ENCODE measurements at places on chromosomes 4 and X.

DNA sequence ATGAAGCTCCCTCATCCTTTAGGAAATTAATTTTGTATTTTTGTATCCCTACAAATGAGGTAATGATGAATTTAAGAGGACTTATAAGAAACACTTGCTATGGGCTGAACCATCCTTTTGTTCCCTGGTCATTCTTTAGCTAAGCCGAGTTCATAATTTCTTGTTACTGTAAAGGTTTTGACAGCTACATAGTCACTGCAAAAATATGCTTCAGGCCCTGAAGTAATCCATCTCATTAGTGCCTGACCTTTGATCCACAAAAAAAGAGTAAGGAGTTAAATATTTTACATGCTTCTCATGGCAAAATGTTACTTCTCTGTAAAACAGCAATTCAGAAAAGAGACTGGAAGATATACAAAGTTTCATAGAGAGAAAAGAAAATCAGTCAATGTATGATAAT, 290.6 kb upstream of the SLIT2 start:
- no peak for DNase-seq

- no peak for DNase-seq
Measured at GRCh38 chrX:132984058-132984650, 25.7 kb upstream of the HS6ST2 start.

GRCh38 chrX:17566740-17567139, 170.6 kb upstream of the SCML1 start:
- no peak for DNase-seq

GRCh38 chrX:101682723-101683122, 23.1 kb upstream of the ARMCX2 start:
- no peak for DNase-seq

- DNase-seq = no peak
Measured at GRCh38 chrX:107154787-107155620, 36.4 kb upstream of the RBM41 start.

GRCh38 chrX:119625843-119626242, 19.6 kb upstream of the NKRF start:
- DNase-seq = no peak

GRCh38 chr4:33086331-33086925, 2366.3 kb downstream of the PCDH7 start:
- no peak for DNase-seq

- no peak for DNase-seq
Measured at GRCh38 chr4:167966143-167966542, 126.2 kb upstream of the ANXA10 start.

DNA sequence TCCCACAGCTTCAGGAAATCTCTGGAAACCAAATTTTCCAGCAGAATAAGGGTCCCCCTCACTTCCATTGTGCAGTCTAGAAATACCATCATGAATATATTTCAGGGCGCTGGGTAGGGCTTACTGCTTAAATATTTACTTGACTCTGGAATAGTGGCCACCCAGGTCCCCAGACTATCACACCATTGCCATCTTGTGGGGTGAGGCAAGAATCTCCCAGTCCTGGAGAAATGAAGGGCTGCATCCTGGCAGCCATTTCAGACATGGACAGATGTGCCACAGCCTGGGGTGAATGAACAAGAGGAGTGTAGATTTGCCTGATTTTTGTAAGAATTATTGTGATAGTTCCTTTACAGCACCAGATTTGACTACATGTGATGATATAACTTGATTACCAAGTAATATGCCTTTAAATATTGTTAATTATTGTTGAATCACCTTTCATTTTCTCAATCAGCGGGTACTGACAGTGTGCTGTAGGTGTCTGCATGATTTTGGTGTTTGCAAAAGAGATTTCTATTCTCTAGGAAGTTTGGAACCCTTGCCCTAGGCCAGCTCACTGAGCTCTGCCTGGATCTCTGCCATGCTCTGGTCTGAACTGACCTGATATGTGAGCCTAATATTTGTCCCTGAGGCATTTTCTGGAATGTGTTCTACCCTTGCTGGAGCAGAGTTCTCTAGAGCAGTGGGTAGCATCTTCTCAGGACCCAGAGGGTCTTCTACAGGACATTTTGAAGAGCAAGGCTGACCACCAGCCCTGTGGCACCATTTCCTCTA, 183.4 kb downstream of the KIT start:
- DNase-seq = no peak

GRCh38 chrX:70973221-70973620, 42.3 kb upstream of the SLC7A3 start:
- no peak for DNase-seq

GRCh38 chr4:163331629-163332376, 593 bp downstream of the NPY1R start:
- peak; percentile 18 for DNase-seq

- DNase-seq = no peak
Measured at GRCh38 chrX:128804828-128805227, 718.5 kb downstream of the SMARCA1 start.

- no peak for DNase-seq
Measured at GRCh38 chrX:121050781-121051180, 3.4 kb downstream of the GLUD2 start.

DNA sequence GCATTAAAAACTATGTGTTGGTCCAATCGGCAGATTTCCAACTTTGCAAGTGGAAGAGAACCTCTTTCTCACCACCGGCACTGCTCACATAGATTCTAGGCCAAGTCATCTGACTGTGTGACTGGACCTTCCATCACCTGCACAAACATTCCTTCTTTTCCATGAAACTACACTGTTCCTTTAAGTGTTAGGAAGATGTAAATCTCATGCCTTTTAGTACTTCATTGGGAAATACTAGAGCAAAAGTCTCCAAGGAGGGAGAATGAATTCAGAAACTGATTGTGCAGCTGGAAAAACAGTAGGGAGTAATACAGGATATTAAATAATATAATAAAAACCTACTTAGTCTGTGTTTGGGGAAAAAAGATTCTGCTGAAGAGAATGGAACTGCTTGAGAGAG, 238.2 kb downstream of the GPC3 start:
- no peak for DNase-seq

DNA sequence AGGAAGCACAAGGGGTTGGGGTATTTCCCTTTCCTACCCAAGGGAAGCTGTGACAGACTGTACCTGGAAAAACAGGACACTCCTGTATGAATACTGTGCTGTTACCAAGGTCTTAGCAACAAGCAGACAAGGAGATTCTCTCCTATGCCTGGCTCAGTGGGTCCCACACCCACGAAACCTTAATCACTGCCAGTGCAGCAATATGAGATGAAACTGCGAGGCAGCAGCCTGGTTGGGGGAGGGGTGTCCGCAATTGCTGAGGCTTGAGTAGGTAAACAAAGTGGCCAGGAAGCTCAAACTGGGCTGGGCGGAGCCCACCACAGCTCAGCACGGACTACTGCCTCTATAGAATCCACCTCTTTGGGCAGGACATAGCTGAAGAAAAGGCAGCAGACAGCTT, 197.7 kb downstream of the INPP4B start:
- DNase-seq = no peak

GRCh38 chr4:120544838-120545237, 377.7 kb downstream of the PRDM5 start:
- no peak for DNase-seq

DNA sequence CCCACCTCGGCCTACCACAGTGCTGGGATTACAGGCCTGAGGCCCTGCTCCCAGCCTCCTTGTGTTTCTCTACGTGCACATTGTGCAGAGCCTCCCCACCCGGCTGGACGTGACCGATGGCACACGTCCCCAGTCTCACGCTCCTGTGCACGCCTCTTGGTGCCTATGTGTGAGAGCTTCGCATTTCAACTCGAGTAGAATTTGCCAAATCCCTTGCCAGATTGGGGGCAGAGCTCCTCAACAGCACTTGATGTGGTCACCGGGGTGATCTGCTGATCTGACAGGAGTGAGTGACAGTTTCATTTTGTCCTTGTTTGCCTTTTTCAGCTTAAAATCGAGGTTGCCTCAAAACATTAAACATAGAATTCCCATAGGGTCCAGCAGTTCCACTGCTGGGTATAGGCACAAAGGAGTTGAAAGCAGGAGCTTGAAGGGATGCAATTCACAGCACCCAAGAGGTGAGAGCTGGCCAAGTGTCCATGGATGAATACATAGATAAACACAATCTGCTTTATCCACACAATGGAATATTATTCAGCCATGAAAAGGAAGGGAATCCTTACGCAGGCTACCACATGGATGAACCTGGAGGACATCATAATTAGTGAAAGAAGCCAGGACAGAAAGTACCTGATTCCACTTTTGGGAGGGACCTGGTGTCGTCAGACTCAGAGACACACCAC, 17.6 kb downstream of the TMEM187 start:
- no peak for DNase-seq

DNA sequence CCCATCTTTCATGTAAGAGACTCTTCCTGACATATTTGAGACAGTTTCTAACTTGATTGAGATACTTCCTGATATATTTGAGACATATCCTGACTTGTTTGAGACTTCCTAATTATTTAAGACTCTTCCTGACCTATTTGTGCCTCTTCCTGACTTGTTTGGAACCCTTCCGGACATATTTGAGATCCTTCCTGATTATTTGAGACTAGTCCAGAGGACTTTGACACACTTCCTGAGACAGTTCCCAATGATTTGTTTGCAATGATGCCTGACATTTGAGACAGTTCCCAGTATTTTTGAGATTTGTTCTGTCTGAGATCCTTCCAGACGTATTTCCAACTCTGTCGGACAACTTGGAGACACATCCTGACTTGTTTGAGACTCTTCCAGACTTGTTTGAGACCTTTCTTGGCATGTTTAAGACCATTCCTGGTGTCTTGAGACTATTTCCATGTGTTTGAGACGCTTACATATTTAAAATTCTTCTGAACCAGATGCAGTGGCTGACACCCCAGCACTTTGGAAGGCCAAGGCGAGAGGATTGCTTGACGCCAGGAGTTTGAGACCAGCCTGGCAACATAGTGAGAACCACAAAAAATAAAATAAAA, 118.9 kb upstream of the USP9X start:
- DNase-seq = peak; percentile 9

- DNase-seq = no peak
Measured at GRCh38 chr4:24517676-24518075, 66.7 kb downstream of the DHX15 start.

GRCh38 chr4:163166041-163166579, 580 bp downstream of the NAF1 start:
- peak; percentile 69 for DNase-seq

Measured in lung (tissue), 17 donors.